Activated naive CD4-positive, alpha-beta T cell treated with anti-CD3 and anti-CD28 coated beads for 36 hours (primary cell): ENCODE measurements at places on chromosomes 13 and 19. TPM values are rescaled to one million over a fixed set of nuclear protein-coding genes. Genes with fewer than 3 reads are reported as not detected.

Gene ZNF211
- 5.7 TPM for total RNA-seq

Gene ZNF429
- 10.2 TPM for total RNA-seq

Gene DAND5
- not detected for total RNA-seq

Gene CERS4
- total RNA-seq: 15.7 TPM

Gene CEP89
- 14.6 TPM for total RNA-seq

Gene MYO1F
- total RNA-seq: 2.2 TPM

Gene ZNF547
- total RNA-seq: 0.84 TPM

Gene ZNF296
- total RNA-seq: 1.1 TPM

Gene WTIP
- 0.89 TPM for total RNA-seq
